ENCODE measurements at places on chromosomes 3 and 15.

GRCh38 chr3:3633761-3634160 lies 165.5 kb upstream of the LRRN1 start:
- no peak for DNase-seq

GRCh38 chr3:8456412-8456811 lies 45.2 kb upstream of the LMCD1 start:
- no peak for DNase-seq

DNA sequence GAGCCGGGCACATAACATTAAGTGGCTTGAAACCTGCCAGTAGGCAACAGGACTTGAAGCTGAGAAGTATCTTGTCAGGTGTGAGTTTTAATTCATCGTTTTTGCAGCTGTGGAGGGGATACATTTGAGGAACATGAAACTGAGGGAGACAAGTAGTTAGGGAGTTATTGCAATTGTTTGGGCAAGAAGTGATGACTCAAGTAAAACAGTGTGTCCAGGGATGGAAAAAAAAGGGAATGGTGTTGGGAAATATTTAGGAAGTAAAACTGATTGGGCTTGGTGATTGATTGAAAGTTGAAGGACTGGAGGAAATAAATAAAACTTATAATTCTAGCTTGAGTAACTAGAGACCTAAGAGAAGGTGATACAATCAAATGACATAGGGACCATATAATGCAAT lies 85.5 kb downstream of the NCEH1 start:
- DNase-seq = no peak

DNA sequence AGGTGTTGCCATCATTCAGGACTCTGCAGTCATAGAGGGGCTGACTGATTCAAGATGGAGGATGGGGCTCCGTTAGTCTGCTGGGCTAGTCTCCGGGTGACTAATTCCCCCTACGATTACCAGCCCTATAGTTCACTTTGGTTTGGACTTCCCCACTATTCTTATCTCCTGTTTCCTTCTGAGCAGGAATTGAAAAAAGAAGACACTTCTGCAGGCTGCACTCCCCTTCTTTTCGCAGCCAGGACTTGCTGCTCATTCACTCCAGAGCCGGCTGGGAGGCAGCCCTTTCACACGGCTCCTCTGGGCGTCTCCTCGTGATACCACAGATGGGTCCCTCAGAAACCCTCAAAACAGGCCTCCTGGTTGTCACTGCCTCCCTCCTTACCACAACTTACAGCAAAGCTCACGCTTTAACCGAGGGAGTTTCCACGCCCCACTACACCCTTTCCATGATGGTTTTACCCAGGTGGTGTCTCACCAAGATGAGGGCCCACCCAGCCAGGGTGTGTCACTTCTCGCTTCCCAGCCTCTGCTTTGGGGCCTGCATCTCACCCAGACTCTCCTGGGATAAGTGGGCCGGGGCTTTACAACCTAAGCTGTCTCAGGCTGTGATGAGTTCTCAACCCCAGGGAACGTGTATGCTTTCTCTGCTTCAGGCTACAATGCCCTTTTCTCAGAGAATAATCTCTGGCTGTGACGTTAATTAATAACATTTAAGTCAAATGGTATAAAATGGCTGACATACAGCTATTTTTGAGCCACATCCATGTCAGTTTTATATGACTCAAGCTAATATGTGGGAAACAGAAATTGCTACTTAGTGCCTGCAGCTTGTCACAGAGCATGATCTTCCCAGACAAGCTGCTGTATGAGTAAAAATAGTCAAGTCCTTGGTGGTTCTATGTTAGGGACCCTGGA lies 11.9 kb downstream of the CX3CR1 start:
- no peak for DNase-seq

DNA sequence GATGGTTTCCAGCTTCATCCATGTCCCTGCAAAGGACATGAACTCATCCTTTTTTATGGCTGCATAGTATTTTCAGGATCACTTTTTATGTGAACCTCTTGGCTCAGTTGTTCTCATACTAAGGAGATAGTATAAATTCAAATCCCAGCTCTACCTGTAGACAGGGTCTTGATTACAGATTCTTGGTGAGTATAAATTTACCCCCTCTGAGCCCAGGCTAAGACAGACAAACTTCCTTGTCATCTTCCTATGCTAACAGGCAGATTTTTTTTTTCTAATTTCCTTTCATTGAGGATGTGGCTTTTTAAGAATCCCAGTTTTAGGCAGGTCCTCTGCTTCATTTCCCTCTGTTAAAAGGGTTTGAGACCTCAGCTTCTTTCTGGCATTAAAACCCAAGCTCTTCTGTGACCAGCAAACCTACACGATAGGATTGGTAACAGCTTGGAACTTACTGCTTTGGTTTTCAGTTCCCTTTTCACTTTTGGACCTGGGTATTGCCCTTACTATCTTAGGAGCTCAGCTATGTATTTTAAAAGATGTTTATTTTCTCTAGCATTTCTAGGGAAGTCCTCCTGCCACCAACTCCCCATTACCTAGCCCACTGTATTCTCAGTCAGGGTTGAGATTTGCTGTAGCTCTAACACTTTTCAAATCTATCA lies 72.5 kb downstream of the VPS8 start:
- no peak for DNase-seq

GRCh38 chr3:129599607-129600006 lies 6.9 kb downstream of the PLXND1 start:
- peak; percentile 70 for DNase-seq

DNA sequence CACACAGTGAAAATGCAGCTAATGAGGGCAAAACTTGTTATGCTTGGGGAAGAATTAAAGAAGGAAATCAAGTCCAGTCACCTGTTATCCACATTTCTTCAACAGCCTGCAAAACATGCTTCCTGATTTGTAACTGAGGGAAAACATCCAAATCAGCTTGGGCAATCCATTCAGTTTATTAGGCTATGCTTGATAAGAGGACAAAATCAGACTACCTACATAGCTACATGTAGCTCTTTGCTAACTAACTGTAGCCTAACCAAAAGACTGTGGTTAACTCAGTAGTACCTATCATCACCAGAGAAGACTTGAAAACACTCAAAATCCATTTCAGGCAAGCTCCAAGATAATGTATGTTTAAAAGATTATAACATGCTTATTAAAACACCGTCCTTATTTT lies 436.4 kb downstream of the SHQ1 start:
- no peak for DNase-seq

- peak; percentile 6 for DNase-seq
These were observed 5.0 kb downstream of the MEX3B start for GRCh38 chr15:82040862-82041261.

DNA sequence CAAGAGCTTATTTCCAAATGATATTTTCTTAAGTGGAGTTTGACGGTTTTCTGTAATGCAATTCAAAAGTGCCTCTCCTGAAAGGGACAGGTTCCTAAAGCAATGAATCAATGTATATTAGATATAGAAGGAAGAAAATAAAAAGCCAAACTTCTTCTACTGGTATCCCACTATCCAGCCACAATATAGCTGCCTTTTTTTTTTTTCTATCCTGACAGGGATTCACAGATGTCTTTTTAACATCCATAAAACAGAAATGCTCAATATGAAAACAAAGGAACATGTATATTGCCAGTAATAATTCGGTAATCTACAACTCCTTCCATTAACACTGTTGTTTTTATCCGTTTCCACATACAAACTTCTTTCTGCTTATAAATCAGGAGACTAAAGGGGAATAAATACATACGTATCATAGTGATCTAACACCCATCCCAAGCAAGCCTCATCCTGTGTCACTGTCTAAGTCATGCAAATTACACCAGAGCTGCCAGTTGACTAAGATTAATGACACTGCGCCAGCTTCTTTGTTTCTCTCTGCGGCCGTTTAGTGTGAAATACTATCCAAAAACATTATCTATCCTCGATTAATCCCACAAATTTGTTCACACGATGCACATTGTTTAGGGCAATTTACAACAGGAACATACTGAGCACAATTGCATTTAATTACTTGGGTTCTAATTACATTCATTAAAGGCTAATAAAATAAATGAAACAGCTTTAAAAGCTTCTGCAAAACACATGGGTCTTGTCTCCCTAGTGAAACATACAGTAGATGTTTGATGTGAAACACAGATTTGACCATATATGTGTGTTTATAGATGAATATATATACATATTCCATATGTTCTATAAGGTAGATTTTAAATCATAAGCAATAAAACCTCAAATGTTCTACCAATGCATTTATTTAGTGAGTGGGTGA lies 51.9 kb upstream of the CDIN1 start:
- peak; percentile 28 for DNase-seq

GRCh38 chr15:80379693-80380092 lies 24.5 kb upstream of the ARNT2 start:
- no peak for DNase-seq

DNA sequence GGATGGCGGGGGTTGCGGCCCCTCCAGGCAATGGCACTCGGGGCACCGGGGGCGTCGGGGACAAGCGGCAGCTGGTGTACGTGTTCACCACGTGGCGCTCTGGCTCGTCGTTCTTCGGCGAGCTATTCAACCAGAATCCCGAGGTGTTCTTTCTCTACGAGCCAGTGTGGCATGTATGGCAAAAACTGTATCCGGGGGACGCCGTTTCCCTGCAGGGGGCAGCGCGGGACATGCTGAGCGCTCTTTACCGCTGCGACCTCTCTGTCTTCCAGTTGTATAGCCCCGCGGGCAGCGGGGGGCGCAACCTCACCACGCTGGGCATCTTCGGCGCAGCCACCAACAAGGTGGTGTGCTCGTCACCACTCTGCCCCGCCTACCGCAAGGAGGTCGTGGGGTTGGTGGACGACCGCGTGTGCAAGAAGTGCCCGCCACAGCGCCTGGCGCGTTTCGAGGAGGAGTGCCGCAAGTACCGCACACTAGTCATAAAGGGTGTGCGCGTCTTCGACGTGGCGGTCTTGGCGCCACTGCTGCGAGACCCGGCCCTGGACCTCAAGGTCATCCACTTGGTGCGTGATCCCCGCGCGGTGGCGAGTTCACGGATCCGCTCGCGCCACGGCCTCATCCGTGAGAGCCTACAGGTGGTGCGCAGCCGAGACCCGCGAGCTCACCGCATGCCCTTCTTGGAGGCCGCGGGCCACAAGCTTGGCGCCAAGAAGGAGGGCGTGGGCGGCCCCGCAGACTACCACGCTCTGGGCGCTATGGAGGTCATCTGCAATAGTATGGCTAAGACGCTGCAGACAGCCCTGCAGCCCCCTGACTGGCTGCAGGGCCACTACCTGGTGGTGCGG lies 1.9 kb downstream of the CHST2 start:
- peak; percentile 74 for DNase-seq

- peak; percentile 59 for DNase-seq
These were observed 33.9 kb downstream of the SMAD6 start for GRCh38 chr15:66735909-66736305.

DNA sequence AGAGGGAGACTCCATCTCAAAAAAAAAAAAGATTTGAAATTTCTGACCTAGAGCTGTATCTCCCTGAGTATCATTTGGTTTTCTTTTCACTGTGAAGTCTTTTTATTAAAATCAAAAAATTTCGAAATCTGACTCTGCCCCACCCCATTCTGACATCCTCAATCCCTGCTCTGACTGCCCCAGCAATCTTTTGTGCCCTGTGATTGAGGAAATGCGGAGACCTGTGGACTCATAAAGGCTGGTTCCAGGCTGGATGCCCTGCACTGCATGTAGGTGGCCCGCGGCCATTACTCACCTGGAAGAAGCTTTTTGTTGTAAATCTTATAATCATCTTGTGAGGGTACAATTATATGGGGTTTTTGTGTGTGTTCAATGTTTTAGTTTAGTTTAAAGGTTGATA lies 147.3 kb upstream of the SEMA6D start:
- no peak for DNase-seq

- DNase-seq = peak; percentile 27
These were observed 87.5 kb downstream of the ATP2B2 start for GRCh38 chr3:10417847-10418246.

- peak; percentile 28 for DNase-seq
These were observed 452 bp downstream of the TMEM158 start for GRCh38 chr3:45225465-45226205.

GRCh38 chr3:27985369-27986035 lies 255.9 kb upstream of the CMC1 start:
- DNase-seq = peak; percentile 4

DNA sequence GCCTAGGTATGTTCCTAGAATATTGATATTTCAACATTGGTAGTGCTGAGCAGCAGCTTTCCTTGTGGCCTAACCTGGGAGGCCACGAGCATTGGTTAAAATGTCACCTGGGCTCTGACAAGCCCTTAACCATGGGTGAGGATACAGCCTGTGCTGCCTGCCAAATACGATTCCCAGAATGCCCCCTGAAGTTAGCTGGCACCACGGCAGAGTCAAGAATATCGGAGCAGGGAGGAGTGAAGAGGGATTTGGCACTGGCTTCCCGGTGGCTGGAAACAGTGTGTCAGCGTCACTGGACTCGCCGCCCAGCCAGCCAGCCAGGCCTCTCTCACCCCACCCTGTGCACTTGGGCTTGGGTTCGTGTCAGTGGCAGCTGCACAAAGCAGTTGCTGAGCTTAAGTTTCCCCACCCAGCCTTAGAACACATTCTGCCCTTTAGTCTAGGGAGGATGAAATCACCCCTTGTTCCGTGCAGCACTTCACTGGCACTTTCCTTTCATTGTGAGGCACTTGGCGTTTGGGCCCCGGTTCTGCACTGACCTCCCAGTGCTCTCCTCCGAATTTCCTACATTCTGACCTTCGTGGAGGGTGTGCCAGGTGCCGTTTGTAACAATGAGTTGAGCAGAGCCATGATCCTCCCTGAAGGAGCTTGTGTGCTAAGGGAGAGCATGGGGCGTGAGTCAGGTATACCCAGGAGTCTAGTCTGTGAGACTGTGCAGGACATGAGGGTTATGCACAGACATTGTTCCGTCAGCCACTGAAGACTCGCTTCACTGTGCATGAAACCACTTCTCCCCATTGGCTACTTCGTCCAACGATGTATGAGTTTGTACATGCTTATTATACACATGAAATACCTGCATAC lies 152.8 kb upstream of the BHLHE40 start:
- no peak for DNase-seq

DNA sequence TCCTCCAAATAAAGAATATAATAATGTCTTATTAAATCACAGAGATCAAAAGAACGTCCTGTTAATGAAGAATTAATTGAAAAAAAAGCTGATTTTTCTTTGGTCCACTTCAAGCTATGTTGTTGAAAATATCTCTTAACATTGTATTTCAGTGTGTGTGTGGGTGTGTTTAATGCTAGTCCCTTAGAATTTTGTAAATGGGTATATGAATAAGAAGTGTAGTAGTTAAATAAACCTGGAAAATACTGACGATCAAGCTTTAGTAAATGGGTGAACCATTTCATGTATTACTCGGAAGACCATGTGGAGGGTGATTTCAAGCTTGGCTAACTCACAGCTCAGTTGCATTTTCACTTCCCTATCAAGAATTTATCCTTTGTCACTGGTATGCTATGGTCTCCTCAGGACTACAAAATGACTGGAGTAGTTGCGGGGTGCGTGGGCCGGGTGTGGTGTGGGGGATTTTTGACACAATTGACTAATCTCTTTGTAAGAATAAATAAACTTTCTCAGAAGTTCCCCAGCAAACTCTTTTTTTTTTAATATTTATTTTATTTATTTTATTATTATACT lies 586.4 kb downstream of the GRM7 start:
- no peak for DNase-seq

DNA sequence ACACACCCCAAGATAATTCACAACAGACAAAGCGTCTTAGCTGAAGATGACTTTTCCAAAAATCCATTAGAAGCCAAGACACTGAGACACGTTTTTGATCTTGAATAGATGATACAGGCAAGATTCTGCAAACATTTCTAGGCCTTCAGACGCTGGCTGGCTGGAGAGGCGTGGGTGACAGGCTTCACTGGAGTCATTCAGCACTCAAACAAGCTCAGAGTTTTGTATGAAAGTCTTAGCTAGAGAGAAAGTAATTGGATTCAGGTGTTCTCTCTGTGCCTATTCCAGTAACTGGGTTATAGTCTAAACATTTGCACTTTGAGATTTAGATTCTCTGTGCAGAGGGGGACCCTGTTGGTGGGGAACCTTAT lies 147.7 kb upstream of the BHLHE40 start:
- DNase-seq = no peak

All from fibroblast of skin of abdomen (primary cell).